ENCODE measurements at places on chromosomes 2 and 18.

GRCh38 chr18:40208958-40209357 lies 1746.1 kb upstream of the PIK3C3 start:
- DNase-seq, result no peak

DNA sequence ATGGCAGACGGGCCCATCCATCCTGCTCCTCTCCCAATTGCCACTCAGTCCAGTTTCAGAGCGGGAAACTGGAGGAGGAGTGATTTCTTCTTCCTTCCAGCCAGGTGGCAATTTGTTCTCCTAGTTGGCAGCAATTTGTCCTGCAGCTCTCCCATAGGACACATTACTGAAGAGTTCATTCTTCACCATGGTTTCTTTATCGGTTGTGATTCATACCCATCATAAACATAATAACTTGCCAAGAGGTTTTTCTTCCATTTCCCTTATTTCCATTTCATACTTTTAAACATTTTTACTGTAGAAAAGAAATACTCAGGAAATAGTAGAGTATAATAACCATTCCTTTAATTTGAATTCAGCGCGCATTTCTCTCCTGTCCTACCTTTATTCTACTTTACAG lies 377.9 kb upstream of the RAB12 start:
- DNase-seq, result no peak

GRCh38 chr2:81247648-81248047 lies 943.1 kb upstream of the LRRTM1 start:
- DNase-seq, result no peak

- DNase-seq, result peak; percentile 26
These were observed 102.5 kb downstream of the ATL2 start for GRCh38 chr2:38274286-38275276.

GRCh38 chr2:38301340-38301968 lies 75.6 kb downstream of the ATL2 start:
- DNase-seq, result no peak

DNA sequence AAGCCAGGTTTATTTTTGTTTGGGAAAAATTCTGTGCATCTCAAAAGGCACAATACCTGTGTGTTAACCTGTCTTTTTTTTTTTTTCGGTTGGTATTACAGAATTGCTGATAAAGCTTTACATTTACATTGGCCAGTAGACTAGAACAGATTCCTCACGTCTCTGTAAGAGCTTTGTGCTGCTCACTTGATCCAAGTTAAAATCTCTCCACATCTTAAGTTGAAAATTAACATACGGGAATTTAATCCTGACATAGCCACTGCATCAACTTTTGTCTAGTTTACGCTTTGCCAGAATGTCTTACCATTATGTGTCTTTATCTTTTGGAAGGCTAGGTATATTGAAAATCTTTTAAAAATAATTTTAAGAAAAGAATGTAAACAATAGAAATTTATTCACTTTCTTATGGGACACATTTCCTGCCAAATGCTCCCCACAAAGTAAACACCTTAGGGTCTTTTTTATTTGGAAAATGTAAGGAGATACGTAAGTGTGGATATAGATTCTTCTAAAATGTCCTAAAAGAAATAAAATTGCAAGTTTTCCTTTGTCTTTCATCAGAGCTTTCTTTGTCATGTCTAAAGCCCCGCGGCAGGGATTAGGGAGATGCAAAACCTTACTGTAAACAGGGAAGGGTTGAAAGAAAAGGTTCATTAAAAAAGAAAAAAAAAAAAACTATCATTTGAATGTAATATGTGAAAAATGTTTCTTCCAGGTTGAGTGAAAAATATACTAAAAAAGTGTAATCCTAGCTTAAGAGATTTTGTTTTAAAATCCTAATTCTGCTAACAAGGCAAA lies 912.8 kb downstream of the NRXN1 start:
- no peak for DNase-seq

- DNase-seq, result no peak
These were observed 121.8 kb downstream of the CERS6 start for GRCh38 chr2:168577885-168578284.

DNA sequence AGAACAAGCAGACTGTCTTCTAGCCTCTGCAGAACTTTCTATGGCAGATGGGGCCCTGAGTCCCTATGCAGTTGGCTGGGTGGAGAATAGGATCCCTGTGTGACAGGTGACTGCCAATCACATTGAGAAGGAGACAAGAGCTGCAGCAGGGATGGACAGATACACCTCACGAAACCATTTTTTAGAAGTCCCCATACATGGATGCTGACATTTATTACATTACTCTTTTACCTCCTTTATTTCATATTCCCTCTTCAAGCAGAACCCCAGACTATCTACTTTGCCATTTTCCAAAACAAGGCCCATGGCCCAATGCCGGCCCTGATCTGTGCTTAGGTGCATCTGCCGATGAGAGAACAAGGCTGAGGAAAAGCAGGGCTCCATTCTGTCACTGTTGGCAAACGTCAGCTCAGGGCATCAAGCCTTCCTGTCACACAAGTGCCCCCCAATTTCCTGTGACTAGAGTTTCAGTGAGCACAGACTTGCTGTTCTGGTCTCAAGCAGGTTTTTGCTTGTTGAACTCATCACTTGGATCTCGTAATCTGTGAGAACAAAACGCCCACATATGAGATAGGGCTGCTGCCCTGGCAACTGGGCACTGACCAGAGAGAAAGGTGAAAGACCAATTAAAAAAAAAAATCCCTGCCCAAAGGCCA lies 35.8 kb downstream of the LOXHD1 start:
- DNase-seq, result no peak

- DNase-seq, result no peak
These were observed 335.3 kb upstream of the CHST9 start for GRCh38 chr18:27520401-27520800.

Data from D721Med (cell line).